ENCODE measurements at places on chromosomes 6 and 20.

- no peak for DNase-seq
Observed at GRCh38 chr20:43736588-43737158, 9.9 kb upstream of the GTSF1L start.

DNA sequence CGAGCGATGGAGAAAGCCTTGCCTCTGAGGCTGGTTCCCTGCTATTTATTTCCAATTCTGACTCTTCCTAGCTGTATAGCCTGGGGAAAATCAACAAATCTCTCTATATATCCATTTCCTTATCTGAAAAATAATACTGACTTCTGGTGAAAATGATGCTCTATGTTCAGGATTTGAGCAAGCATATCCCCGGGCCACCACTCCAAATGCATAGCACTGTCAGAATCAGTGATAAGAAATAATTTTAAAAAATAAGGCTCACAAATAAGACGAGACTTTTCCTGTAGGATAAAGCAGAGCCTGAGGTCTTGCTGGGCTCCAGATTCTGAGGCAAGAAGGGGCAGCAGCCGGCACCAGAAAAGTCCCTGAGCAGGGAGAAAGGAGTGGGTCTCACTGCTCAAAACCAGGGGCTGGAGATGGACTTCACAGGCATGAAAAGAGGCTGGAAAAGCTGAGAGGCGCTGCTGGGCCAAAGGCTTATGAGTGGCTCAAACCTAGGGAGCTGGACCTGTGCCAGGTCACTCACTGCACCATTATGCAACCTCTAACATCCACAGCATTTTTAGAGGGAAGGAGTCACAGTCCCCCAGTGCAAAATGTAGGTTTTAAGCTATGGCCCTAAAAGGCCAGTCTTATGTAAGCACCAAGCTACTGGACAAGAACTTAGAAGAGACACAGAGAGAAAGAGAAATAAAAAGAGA is 48.1 kb upstream of the SLC17A4 start:
- DNase-seq = no peak

- no peak for DNase-seq
Observed at GRCh38 chr20:58719971-58720371, 27.4 kb downstream of the NPEPL1 start.

DNA sequence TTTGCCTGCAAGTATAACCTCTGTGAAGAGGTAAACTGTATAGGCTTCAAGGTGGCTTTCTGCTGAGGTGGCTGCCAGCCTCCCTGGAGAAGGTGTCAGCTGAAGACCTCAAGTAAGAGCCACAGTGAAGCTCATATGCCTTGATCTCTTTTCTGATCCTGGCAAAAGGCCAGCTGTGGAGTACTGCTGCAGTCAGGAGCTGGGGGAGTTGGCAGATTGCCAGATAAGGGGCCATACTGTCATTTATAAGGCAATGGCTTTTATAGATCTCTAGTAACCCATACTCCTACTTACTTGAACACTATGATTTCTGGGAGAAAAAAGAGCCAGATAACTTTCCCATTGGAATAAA is 8.8 kb upstream of the CEP85L start:
- peak; percentile 18 for DNase-seq

GRCh38 chr20:12815231-12815768 is 193.5 kb upstream of the SPTLC3 start:
- no peak for DNase-seq

DNA sequence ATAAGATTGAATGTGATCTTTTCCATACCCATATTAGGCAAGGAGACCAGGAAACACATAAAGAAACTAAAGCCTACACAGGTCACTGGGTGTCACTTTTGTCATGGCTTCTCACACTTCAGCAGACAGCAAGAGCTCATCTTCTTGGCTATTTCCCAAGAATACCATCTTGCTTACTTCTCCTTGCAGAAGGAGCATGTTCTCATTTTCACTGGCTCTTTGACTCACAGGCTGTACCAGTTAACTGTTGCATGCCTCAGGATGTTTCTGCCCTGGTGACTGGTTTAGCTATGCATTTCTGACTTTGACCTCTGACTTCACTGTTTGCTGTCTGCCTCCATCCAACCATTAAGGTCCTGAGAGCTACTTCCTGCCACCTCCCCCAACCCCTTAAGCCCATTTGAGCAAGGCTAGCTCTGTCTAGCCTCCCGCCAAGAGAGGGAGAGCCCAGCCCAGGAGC is 40.3 kb upstream of the OGFRL1 start:
- no peak for DNase-seq

DNA sequence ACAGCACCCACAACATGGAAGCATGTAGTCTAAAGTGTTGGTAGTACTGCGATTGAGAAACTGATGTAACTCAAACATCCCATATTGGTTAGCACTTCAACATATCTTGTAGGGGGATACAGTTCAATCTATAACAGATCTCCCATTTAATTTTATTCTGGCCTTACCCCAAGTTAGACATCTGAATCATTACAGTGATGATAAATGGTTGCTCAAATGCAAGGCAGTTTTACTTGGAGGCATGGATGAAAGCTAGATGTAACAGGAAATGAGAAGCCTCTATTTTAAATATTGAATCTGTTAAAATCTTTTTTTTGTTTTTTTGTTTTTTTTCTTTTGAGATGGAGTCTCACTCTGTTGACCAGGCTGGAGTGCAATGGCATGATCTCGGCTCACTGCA is 44.2 kb upstream of the FAM50B start:
- DNase-seq = no peak

GRCh38 chr6:18154507-18155149 is at the start of gene TPMT:
Gene TPMT (minus strand): TSS chr6:18155077. CDS start chr6:18149127, 5,950 bp downstream.
- no peak for DNase-seq

- DNase-seq = no peak
Observed at GRCh38 chr20:21510414-21511384, 3.2 kb downstream of the NKX2-2 start.

DNA sequence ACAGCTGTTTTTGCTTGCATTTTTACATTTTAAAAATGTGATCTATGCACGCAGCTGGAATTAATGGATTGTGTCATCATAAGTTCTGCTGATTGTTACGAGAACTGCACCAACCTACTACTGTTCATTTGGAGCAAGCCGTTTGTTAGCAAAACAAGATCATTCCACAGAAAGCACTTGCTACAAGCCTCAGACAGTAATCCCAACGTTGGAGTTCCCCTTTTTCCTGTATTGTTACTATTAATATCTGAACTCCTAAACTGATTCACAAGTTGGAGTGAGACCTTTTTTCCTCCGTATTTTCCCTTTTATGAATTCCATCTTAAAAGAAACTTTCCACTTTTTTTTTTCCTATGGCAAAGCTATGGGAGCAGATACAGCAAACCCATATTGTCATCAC is 3.5 kb downstream of the TENT5A start:
- DNase-seq = no peak

All from activated CD8-positive, alpha-beta memory T cell treated with anti-CD3 and anti-CD28 coated beads for 48 hours (primary cell).